Stimulated activated CD4-positive, alpha-beta T cell treated with anti-CD3 and anti-CD28 coated beads, TNF-alpha, amount 100 ng/mL, for 4 hours (primary cell): ENCODE measurements at places on chromosomes 6 and 20.

DNA sequence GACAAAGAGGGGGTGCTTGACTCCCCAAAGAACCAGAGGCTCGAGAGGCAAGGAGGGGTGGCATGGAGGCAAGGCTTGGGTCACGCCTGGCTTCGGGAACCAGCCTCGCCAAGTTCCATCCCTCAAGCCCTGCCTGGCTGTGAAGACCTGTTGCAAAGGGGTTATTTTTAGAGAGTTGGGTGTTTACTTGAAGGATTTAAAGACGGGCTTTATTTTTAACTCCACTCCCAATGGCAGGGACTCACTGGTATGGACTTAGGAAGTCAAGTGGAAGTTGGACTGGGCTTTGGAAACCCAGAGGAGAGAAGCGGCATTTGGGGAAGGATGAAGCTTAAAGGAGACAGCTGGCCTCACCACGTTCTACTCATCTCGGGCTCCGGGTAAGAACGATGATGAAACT is 43.1 kb downstream of the JPH2 start:
- no peak for DNase-seq

GRCh38 chr6:94769197-94769596 is 808.1 kb upstream of the MANEA start:
- no peak for DNase-seq

DNA sequence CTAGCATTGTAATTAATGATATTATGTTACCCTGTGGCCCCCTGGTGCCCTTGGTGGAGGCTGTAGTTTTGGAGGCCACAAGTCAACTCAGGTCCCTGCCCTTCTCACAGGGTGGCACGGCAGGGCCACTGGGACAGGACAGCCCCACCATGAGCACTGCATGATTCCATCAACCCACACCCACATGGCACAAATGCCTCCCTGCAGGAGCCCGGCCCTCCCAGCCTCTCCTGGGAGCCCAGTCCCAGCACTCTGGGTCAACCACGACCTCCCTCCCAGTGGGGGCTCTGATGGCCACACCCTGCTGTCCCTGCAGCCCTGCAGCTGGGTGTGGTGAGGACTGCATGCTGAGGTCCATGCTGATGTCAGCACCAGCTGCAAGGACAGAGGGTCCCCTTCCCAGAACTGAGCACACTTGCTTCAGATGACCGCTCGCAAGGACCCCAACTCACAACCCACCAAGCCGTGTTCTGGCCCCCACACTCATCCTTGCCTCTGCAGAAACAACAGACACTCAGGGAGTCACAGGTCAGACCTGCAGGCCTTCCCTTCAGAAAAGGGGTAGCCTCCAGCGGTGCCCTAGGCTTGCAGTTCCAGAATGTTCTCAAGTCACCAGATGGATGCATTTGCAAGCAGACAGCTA is 15.7 kb upstream of the CST7 start:
- DNase-seq = no peak

DNA sequence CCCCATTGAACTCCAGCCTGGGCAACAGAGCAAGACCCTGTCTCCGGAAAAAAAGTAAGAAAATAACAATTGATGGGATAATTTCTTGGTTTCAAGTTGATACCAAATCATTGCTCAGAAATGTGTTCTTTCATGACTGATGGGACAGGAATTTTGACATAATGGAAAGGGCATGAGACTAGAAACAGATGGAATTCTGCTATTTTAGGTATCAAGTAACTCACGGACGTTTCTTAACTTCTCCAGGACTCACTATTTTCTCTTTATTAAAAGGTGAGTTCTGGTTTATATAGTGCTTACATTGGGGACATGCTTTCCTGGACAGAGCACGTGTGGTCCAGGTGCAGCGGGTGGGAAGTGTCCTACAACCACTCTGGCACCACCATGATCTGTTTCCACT is 6.0 kb upstream of the DSP start:
- DNase-seq = no peak

DNA sequence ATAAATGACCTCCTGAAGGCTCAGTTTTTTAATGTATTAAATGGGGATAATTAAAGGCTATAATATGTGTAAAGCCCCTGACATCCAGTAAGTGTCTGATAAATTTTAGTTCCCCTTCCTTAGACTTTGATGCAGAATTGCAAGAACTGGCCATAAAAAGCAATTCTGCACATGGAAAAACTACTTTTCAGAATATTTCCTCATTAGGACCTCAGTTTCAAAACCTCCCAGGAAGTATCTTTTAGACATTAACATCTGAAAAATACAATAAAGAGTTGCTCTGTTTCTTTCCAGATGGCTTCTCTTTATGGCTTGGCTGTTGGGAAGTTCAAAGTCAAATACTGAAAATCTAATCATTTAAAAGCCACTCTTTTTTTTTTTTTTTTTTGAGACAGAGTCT is 106.3 kb upstream of the ZNF217 start:
- no peak for DNase-seq

- DNase-seq = no peak
These were observed 49.7 kb upstream of the NAA20 start for GRCh38 chr20:19967445-19967844.

GRCh38 chr6:163964789-163965188 is 550.3 kb downstream of the QKI start:
- no peak for DNase-seq

- no peak for DNase-seq
These were observed 51.0 kb downstream of the TXNDC5 start for GRCh38 chr6:7859591-7859990.

DNA sequence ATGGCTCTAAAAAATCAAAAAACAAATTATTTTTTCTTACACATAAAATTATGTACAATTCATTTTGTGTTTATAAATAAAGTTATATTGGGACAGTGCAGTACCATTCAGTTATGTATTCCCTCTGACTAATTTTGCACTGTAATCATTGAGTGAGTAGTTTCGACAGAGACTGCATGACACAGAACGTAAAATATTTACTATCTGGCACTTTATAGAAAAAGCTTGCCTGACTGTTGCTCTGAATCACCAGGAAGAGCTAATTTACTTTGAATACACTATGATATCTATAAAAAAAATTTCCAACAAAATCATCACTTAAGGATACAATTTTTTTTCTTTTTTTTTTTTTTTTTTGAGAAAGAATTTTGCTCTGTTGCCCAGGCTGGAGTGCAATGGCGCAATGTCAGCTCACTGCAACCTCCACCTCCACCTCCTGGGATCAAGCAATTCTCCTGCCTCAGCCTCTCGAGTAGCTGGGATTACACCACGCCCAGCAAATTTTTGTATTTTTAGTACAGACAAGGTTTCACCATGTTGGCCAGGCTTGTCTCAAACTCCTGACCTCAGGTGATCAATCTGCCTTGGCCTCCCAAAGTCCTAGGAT is 11.0 kb upstream of the KHDC1L start:
- DNase-seq = no peak

GRCh38 chr6:15642276-15642675 is 20.6 kb downstream of the DTNBP1 start:
- no peak for DNase-seq

DNA sequence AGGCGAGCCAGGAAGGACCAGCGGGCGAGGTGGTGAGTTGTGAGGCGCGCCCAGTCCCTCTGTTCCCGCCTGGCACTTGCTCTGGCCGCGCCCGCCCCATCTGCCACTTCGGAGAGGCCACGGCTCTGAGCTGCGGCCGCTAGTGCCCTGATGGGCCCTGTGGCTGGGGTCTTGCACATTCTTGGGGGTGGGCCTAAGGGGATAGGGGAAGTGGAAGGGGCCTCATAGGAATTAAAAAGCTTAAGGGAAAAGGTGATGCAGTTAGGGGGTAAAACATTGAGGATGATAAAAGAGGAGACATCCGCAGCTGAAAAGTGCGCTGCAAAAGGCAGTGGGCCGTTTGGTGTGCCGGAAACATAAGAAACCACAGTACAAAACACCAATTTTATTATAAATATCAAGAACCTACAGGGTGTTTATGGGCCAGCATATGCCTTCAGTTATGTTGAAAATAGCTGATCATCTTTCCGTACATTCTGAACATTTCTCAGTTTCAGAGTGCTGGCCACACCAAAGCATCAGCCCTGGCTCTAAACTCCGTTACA is 1.1 kb upstream of the PSMB8 start:
- no peak for DNase-seq

GRCh38 chr6:38503032-38503773 is 136.5 kb downstream of the BTBD9 start:
- DNase-seq = no peak

GRCh38 chr20:50865591-50865990 is 65.6 kb downstream of the ADNP start:
- DNase-seq = no peak

- DNase-seq = no peak
These were observed 169.9 kb downstream of the QRSL1 start for GRCh38 chr6:106799031-106799894.

GRCh38 chr6:84172574-84172973 is 54.9 kb downstream of the CEP162 start:
- DNase-seq = no peak

DNA sequence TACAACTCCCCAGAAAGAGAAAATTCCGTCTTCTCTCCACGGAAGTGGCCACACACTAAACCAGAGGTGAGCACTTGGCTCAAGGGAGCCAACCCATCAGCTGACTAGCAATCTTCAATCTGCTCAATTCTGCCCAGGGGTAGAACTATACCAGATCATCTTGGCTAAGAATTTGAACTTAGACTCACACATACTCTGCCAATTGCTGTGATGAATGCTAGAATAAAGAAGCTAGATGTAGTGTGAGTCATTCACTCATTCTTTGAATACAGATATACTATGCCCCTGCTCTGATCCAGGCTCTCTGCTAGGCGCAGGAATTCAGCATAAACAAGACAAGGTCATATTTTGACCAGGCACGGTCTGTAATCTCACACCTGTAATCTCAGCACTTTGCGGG is 147.9 kb upstream of the SHLD1 start:
- DNase-seq = no peak

- DNase-seq = no peak
These were observed 63.3 kb downstream of the SMLR1 start for GRCh38 chr6:130890521-130890971.

GRCh38 chr6:37232430-37233017 is 25.0 kb upstream of the TBC1D22B start:
- no peak for DNase-seq

DNA sequence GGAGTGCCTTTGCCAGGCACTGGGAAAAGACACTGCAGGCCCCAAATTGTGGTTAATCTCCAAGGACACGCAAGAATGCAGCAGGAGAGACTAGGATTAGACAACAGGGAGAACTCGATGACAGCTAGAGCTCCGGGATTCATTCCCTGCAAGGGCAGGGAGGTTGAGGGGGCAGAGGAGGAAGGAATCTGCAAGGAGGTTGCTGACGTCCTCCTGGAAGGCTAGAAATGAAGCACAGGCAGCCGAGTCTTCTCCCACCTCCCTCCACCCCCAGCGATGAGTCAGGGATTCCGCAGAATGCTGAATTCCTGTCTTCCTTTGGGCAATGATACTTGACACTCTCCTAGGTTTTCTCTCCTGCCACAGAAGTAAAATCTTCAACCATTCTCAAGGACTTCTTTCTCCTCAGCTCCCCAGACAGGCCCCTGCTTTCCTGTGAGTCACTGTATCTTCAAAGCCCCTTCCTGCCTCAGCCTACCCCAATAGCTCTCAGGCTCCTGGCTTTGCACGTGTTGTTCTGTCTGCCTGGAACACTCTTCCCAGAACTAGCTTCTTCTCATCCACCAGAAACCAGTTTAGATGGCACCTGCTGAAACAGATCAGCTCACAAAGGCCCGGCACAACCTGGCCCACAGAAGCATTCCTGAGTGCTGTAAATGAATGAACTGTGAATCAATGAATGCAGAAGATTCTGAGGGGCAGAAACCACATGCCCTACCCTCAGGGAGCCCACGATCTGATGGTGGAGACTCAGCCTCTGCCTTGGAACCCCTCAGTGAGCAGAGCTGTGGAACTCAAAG is 85.6 kb downstream of the MRPL14 start:
- no peak for DNase-seq

DNA sequence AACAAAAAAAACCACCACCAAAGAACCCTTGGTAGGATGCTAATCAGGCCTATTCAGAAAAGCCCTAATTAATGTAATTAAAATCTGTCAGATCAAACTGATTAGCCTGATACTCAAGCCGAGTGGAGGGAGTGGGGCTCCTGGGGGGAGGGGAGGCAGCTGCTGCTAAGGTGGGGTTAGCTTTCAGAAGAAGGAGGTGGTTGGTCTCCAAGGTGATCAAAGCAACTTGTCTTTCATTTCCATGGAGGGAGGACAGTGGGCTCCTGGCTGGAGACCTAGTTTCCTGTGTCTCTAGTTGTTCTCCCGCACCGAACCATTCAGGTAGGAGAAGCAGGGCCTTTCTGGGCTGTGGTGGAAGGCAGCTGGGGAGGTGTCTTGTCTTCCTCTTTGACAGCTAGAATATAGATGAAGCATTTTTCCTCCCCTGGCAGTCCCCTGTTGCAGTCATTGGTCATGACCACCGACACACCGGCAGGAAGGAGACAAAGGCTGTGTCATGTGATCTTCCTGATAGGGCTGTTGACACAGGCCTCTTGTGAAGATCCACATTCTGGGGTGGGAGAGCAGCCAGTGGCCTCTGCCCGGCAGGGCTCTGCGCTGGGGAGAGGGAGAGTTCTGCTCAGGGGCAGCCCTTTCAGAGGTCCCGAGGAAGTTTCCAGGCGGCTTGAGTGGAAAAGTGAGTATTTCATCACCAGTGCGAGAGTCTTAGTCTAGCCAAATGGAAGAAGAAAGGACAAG is 39.9 kb upstream of the PRDM1 start:
- DNase-seq = no peak

DNA sequence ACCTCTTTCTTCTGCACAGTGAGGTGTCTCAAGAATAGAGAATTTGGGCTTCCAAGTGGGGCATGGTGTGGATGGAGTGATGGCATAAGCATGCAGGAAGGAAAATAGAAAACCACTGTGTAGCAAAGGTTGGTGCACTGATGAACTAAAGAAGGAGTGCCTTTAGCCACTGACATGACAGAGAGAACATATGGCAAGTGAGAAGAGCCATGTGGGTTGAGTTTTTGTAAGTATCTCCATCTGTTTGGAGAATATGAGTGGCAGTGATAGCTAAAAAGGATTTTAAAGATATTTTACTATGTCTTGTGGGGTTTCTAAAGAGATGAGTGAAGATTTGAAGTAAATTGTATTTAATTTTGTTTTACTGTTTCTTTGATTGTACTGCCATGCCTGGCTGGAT is 160.5 kb upstream of the GRIK2 start:
- no peak for DNase-seq

DNA sequence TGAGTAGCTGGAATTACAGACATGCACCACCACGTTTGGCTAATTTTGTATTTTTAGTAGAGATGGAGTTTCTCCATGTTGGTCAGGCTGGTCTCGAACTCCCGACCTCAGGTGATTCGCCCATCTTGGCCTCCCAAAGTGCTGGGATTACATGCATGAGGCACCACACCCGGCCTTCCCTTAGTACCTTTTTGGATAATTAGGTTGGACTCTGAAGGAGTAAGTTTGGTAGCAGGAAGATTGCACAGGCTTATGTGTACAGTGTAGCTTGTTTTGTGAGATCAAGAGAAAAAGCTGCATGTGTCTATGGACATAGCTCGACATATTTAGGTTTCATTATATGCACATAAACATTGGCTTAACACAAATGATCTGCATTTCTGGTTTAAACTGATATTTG is 116.8 kb downstream of the NCOA3 start:
- no peak for DNase-seq

GRCh38 chr6:66849843-66850242 is 1142.8 kb upstream of the EYS start:
- no peak for DNase-seq

- no peak for DNase-seq
These were observed 652.8 kb downstream of the PRKN start for GRCh38 chr6:162074641-162075275.

GRCh38 chr20:13139459-13140150 is 81.5 kb upstream of the ISM1 start:
- no peak for DNase-seq
